ENCODE measurements at places on chromosomes 1 and 21. TPM values are rescaled to one million over a fixed set of nuclear protein-coding genes. Genes with fewer than 3 reads are reported as not detected.
A peak's percentile ranks its signal among the peaks of the same experiment; 100 is the strongest.

GRCh38 chr21:45309069-45309986 is 21.6 kb upstream of the POFUT2 start:
- H3K27me3 ChIP-seq, result no peaks in the 10 kb centered on the region
- H3K27ac ChIP-seq, result peak overlapping the region; percentile 84
- peaks cover 39% of the 10 kb centered on the region for H3K4me1 ChIP-seq
- peak; percentile 78 for DNase-seq
- H3K4me3 ChIP-seq, result no peak overlapping the region

DNA sequence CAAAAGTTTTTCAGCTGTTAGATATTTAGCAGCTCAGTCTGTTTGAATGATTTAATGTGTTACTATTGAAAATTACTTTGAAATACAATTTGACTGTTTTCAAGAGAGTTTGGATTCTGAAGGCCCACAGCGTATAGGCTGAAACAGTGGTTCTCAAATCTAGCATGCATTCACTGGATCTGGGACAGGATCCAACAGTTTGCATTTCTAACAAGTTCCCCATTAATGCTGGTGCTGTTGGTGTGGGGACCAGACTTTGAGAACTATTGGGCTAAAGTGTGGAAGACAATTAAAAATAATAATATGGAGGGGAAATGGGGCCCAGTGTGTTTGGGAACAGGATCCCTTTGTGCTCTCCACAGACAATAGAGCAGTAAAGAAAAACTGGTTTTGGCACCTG is 31.9 kb downstream of the ITSN1 start:
- no peak overlapping the region for H3K4me3 ChIP-seq
- no peaks in the 10 kb centered on the region for H3K36me3 ChIP-seq
- peaks cover 2% of the 10 kb centered on the region for H3K4me1 ChIP-seq
- no peaks in the 10 kb centered on the region for H3K27me3 ChIP-seq
- DNase-seq, result no peak
- H3K27ac ChIP-seq, result no peak overlapping the region

DNA sequence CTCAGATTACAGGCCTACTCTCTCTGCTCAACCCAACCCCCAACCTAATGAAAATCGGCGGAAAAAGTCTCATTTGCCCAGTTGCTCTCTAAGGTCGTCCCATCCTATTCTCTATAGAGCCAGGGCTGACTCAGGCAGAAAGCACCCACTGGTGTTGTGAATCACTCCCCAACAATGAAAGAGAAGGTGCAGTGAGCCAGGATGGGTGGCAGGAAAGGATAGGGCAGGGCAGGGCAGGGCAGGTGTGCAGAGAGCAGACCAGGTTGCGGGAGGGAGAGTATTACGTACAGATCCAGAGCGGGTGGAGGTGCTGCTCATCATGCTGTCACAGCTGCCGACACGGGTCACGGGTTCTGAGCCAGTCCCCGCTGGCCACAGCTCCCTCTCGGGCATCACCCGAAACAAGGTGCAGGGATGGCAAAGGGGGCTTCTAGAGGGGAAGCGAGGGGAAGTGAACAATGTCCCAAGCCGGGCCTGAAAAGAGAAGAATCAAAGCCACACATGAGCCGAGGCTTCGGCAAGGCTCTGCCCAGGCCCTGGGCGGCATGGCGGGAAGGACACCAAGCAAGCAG is 5.3 kb downstream of the C1orf116 start:
- no peak for DNase-seq
- H3K27me3 ChIP-seq, result no peaks in the 10 kb centered on the region
- peaks cover 7% of the 10 kb centered on the region for H3K4me1 ChIP-seq

- no peaks in the 10 kb centered on the region for H3K27me3 ChIP-seq
- DNase-seq, result no peak
- peak overlapping the region; percentile 23 for H3K27ac ChIP-seq
- peak overlapping the region; percentile 58 for H3K4me3 ChIP-seq
Observed at GRCh38 chr1:201153474-201154388, 543 bp downstream of the TMEM9 start.

DNA sequence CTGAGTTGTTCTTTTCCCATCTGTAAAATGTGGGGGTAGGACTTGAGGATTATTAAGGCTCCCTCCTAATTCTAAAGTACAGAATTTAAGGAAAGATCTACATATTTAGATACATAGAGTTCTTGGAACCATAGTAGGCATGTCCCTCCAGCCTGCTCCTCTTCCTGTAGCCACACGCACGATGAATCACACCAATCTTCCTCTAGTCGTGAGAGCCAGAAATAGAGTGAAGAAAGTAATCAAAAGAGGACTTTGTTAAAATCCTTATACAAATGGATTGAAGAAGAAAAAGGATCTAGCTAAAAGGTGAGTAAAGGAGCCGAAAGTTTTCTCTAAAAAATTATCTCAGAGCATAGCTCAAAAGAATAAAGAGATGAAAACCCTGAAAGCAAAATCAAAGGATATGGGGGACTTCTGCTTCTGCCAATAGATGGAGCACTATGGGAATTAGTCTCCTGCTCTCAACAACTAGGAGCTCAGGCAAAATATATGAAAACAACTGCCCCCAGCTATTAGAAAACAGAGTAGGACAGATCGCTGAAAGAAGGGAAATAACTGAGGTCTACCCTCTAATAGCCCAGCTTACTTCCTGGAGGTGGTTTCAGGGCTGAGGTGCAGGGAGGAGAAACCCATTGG is 8.5 kb downstream of the C1orf141 start:
- no peak overlapping the region for H3K4me3 ChIP-seq
- H3K4me1 ChIP-seq, result no peaks in the 10 kb centered on the region
- no peaks in the 10 kb centered on the region for H3K36me3 ChIP-seq

DNA sequence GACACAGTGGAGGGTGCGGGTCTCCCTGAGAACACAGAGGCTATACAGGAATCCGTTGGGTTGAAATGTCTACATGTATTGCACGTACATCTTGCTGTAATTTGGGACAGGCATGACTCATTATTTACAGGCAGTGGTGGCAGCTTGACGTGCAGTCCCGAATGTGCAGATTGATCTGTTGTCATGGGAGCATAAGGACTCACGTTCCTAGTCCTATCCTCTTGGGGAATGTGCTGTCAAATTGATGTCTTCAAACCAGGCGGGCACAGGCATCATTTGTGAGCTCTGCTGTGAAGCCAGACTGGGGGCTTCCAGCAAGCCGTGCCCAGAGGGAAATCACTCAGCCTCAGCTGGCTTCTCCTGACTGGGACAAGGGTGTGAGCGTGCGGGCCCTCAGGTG is 40.5 kb downstream of the S100B start:
- H3K27me3 ChIP-seq, result no peaks in the 10 kb centered on the region
- H3K4me3 ChIP-seq, result no peak overlapping the region
- H3K36me3 ChIP-seq, result no peaks in the 10 kb centered on the region
- H3K4me1 ChIP-seq, result peaks cover 10% of the 10 kb centered on the region

DNA sequence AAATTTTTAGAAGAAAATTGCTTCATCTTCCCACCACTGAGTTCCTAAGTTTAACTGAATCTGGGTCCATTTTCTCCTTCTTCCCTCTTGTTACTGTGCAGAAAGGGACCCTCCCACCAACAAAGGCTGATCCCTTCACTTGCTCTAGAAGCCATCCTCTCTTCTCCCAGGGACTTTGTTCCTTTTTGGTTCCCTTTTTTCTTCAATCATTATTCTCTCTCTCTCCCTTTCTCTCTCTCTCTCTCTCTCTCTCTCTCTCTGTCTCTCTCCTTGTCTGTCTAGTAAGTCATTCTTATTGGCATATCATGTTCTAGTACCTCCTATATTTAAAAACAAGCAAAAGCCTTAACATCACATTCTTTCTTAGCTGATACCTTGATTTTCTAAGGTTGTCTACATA is 31.7 kb upstream of the GADD45A start:
- DNase-seq, result no peak
- no peak overlapping the region for H3K4me3 ChIP-seq
- H3K27ac ChIP-seq, result no peak overlapping the region
- H3K36me3 ChIP-seq, result no peaks in the 10 kb centered on the region

- no peaks in the 10 kb centered on the region for H3K4me1 ChIP-seq
- DNase-seq, result no peak
- H3K4me3 ChIP-seq, result no peak overlapping the region
- no peak overlapping the region for H3K27ac ChIP-seq
- H3K36me3 ChIP-seq, result no peaks in the 10 kb centered on the region
Observed at GRCh38 chr1:197180252-197180878, 33.9 kb upstream of the ASPM start.

GRCh38 chr1:32709075-32709474 is 6.5 kb upstream of the SYNC start:
- no peaks in the 10 kb centered on the region for H3K36me3 ChIP-seq
- H3K4me3 ChIP-seq, result no peak overlapping the region
- no peaks in the 10 kb centered on the region for H3K27me3 ChIP-seq
- H3K4me1 ChIP-seq, result no peaks in the 10 kb centered on the region

DNA sequence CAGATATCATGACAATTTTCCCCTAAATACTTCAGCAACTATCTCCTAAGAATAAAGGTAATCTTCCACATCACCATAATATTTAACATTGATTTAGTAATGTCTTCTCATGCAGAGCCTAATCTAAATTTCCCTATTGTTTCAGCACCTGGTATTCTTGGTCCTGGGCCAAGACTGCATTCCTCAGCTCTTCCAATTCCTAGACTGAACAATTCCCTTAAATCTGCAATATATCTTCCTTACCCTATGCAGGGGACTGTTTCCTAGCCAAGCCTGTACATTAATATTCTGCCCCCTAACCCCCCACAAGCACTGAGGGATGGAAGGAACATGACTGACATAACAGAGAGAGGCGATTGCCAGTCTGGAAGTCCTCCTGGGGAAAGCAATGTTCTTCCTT is 28.7 kb upstream of the DISP1 start:
- H3K27me3 ChIP-seq, result no peaks in the 10 kb centered on the region
- H3K4me1 ChIP-seq, result no peaks in the 10 kb centered on the region
- H3K27ac ChIP-seq, result no peak overlapping the region

DNA sequence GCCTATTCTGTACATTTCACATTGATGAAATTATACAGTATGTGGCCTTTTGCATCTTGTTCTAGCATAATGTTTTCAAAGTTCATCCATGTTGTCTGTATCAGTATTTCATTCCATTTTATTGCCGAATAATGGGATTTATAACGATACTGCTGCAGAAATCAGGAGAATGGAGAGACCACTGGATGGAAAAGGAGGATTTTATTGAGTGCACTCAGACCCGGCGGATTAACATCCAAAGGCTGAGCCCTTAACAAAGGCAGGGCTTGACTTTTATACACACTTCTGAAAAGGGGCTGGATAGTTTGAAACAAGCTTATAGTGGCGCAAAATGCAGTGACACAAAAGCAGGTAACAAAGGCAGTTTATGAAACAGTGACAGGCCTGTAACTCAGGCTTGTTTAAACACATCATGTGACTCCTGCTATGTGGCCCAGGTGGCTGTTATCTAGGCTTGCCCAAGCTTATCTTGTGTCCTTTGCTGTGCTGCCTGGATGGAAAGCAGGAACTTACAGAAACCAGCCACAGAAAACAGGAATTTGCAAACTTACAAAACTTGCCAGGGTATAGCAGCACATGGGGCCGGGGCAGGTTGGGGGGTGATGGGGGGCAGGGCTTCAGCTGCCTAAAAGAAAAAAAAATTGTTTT is 32.8 kb upstream of the KCNJ15 start:
- H3K27me3 ChIP-seq, result no peaks in the 10 kb centered on the region
- H3K36me3 ChIP-seq, result no peaks in the 10 kb centered on the region
- no peaks in the 10 kb centered on the region for H3K4me1 ChIP-seq
- DNase-seq, result no peak
- H3K27ac ChIP-seq, result no peak overlapping the region
- no peak overlapping the region for H3K4me3 ChIP-seq

DNA sequence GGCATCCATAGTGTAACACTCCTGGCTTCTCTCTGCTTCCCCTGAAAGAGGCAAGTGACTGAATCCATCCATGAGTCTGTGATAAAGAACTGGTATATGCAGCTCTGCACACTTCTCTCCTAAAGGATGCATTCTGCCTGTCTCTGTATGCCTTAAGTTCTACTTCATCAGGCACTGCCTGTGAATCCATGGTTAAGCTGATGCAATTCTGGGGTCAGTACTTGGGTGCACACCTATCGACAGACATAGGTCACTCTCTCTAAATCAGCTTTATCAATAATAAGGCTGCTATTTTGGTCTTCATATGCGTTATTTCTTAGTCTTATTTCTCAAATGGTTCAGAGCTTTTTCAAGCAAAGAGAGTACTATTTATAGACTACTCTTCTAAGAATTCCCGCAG is 32.7 kb upstream of the PTP4A2 start:
- H3K4me1 ChIP-seq, result no peaks in the 10 kb centered on the region
- no peak for DNase-seq
- no peaks in the 10 kb centered on the region for H3K36me3 ChIP-seq
- H3K4me3 ChIP-seq, result no peak overlapping the region
- H3K27ac ChIP-seq, result no peak overlapping the region
- no peaks in the 10 kb centered on the region for H3K27me3 ChIP-seq

DNA sequence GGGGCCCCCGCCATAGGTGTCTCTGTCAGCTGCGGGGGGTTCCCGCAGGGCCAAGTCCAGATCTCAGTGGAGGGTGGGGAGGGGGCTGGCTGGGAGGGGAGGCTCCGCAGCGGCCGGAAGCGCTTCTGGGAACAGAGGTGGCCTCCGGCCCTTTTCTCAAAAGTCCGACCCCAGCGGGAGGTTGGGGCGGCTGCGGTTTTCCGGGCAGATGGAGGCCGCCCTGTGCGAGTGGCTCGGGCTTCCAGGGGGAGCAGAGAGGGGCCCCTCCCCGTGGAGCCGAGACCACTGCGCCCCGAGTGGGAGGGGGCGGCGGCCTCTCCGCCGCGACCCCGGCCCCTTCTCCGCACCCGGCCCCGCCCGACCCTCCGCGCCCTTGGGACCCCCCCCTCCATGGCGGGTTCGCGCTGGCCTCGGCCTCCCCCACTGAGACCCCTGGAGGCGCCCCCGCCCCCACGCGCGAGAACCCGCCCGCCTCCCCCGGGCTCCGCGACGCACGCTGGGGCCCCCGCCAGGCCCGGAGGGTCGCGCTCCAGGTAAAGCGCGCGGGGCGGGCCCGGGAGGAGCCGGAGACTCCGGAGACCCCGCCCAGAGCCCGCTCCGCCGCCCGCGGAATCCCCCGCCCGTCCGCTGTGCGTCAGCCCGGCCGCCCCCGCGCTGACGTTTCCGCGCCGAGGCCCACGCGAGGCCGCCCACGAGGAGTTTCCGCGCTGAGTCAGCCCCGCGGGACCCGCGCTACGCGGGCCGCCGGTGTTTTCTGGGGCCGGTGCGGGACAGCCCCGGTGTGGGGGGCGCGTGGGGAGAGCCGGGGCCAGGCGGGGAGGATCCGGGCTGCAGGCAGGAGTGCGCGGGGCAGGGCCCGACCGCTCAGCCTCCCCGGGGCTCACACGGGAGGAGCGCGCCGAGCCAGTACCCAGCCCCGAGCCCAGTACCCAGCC is 5.2 kb downstream of the TNFRSF18 start:
- H3K27me3 ChIP-seq, result no peaks in the 10 kb centered on the region
- no peak overlapping the region for H3K27ac ChIP-seq
- H3K36me3 ChIP-seq, result no peaks in the 10 kb centered on the region

Gene S100A3
- 0.48 TPM for total RNA-seq

Gene CGN
- 5.3 TPM for total RNA-seq

Gene ERMAP
- 6.6 TPM for total RNA-seq

Gene TSPAN1
- 0.18 TPM for total RNA-seq

Gene THEM4
- 21.8 TPM for total RNA-seq

Gene PLA2G2C
- total RNA-seq, result not detected

Gene ILDR2
- total RNA-seq, result 0.45 TPM

Gene EEIG2
- 11.2 TPM for total RNA-seq

All from ovary (tissue), 10 donors.